T-helper 2 cell (primary cell): ENCODE measurements at places on chromosomes 5 and 9.

DNA sequence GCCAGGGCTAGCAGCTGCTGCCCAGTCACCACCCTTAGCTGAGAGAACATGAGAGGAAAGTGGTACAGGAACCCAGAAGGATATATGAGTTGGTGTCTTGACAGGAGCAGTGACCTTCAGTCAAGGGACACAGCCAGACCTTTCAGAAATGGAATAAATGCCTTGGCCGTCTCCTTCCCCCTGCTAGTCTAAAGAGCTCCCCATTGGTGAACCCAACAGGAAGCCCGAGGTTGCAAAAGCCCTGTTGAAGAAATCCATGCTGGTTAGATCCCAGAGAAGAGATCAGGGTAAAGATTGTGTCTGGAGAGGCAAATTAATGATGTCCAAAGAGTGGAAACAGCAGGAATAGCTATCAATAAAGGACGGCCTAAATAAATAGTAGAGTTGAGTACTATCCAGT, 244.5 kb downstream of the NR3C1 start:
- DNase-seq, result no peak

GRCh38 chr9:130905902-130906734, 9.5 kb upstream of the QRFP start:
- no peak for DNase-seq

DNA sequence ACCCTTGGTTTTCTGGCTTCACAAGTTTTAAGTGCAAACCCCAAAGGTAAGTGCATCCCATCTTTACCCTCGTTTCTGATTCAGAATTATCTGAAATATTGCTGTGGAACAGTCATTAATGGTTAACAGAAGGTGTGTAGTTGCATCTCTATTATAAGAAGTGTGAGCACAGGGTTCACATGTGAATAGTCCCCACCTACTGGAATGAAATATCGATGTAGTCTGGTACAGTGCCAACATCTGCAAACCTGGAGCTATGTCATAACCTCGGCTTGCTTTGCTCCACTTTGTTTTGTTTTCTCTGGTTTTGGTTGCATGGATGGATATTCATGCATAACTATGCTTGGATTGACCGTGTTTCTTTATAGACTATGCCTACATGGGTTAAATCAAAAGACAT, 12.6 kb downstream of the HTR4 start:
- no peak for DNase-seq

DNA sequence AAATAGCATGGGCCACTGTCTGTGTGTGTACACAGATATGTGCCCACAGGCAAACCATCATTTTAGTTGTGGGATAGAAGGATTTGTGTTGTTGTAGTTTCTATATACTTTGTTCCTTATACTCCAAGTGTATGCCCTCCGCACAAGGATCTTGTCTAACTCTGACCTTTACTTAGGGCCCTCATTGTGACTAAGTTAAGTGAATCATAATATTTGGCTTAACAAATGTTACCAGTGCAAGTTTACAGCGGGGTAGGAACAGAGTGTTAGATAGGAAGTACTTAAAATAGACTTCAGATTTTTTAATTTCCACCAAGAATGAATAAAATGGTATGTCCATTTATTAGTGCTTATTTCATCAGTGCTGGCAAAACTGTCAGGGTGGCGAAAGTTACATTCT, 29.5 kb upstream of the CYFIP2 start:
- DNase-seq, result no peak

GRCh38 chr9:21060919-21061561, 16.7 kb downstream of the IFNB1 start:
- DNase-seq, result no peak
